Activated CD4-positive, CD25-positive, alpha-beta regulatory T cell (primary cell): ENCODE measurements at places on chromosomes 6 and 20.

- DNase-seq: no peak
These were observed 315.1 kb downstream of the EPHA7 start for GRCh38 chr6:93104195-93104817.

GRCh38 chr6:80647156-80647555 is 540.7 kb downstream of the BCKDHB start:
- no peak for DNase-seq

DNA sequence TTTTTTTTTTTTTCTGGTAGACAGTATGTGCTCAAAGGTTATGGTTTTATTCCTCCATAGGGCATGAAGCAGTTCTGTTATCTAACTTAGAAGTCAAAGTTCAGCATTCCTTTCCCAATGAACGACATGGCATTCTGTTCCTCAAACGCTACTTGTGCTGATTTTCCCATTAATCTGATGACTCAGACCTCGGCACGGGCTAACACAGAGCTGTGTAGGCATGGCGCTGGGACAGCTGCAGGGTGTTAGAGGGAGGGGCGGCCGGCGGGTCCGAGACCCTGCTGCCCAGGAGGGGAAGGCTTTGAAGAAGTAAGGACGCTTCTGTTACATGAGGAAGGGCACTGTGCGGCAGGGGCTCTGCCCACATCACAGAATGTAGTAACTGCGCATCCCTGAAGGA is 93.6 kb upstream of the AGPAT4 start:
- DNase-seq: no peak

DNA sequence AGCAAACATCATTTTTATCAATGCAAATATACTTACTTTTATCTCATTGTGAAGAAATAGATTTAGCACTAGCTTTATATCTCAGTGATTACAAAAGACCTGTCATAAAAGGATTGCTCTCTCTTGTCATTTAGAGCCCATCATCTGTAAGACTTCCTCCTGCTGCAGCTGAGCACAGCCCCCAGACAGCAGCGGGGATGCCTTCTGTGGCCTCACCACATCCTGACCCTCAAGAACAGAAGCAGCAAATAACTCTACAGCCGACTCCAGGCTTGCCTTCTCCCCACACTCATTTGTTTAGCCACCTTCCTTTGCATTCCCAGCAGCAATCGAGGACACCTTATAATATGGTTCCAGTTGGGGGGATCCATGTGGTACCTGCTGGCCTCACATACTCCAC is 127.0 kb upstream of the EDN1 start:
- no peak for DNase-seq

DNA sequence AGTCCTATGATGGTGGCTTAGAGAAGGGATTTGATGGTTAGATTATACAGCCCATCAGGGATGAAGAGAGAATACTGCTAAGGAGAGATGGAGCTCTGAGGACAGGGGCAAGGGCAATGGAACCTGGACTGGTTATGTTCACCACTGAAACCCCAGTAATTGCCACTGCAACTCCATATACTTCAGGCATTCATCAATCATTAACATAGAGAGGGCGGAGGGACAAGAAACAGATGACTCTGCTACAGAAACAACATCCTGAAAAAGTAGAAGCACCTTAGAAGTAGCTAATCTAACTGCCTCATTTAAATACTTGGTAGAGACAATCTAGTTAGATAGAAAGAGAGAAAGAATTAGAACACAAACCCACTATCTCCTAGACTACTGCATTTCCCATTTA is 89.8 kb downstream of the MDN1 start:
- no peak for DNase-seq

GRCh38 chr6:21595285-21596144 is 2.0 kb downstream of the SOX4 start:
- DNase-seq: no peak

GRCh38 chr20:33021879-33022278 is 9.6 kb upstream of the BPIFB6 start:
- no peak for DNase-seq

GRCh38 chr6:150925590-150925928 is 60.1 kb downstream of the MTHFD1L start:
- DNase-seq: no peak

DNA sequence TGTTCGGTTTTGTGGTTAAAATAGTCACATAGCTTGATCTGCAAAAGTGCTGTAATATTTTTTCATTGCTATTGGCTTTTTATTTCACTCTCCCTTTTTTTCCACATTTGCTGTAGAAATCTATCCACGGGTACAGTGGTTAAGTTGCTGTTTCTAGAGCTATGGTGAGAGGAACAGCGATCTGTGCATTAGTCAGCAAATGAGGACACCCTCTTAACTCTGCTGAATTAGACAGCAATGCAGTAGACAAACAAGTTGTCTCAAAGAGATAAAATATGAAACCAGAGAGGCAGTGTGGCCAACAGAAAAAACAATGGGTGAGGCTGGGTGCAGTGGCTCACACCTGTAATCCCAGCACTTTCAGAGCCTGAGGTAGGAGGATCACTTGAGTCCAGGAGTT is 17.6 kb upstream of the SYNJ2 start:
- DNase-seq: no peak

GRCh38 chr6:80183019-80183795 is 76.7 kb downstream of the BCKDHB start:
- DNase-seq: no peak

- no peak for DNase-seq
These were observed 6.8 kb downstream of the FOXF2 start for GRCh38 chr6:1395941-1396908.

DNA sequence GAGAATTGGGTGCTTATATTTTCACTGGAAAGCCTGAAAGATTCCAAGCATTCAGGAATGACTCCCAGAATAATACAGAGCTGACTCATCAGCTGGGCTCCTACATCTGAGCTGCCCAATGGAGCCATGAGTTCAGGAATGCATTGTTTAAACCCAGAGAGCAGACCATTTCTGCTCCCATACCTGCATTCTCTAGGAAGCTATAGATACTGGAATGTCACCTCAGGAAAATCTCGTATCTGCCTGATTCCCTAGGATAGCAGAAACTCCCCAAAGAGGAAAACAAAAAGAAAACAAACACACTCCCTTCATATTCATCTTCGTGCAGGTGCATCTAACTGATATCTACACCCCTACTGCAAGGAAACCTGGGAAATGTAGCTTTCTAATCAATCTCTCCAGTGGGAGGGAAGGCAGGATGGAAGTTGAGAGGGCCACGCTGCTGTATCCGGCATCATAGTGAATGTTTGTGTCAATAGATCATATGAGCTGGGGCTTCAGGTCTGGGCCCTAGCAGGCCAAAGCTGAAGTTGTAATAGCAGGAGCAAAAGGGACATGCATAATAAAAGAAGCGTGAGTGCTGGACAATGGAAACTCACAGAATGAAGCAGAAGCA is 8.2 kb upstream of the SLC2A12 start:
- DNase-seq: no peak

DNA sequence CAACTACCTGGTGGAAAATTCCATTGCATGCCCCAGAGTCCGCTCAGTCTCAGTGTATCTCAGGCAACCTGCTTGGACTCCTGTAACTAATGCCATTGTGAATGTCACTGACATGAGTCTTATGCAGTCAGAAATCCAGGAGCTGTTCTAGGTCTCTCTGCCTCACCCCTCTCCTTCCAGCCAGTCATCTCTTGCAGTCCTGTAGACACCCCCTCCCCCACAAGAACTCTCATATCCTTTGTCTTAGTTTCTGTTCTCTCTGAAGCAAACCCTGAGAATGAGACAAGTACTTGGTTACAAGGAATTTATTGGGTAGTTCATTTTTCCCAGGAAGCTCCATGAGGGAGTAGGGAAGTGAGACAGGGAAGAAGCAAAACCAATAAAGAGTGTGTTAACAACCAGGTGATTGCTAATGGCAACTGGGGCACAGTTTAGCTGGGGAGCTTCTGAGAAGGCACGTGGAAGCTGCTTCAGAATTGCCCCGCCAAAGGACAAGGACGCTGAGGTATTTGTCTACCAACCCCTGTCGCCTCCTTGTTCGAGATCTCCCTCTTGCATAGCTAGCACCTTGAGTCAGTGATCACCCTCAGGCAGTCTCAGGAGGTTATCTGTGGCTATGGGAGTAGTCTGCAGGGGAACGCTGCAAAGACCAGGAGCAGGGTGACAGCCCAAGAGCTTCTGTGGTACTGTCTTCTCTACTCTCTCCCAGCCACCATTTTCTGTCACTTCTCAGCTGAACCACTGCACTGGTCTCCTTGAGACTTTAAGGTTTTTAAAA is 911.4 kb upstream of the FLRT3 start:
- no peak for DNase-seq

DNA sequence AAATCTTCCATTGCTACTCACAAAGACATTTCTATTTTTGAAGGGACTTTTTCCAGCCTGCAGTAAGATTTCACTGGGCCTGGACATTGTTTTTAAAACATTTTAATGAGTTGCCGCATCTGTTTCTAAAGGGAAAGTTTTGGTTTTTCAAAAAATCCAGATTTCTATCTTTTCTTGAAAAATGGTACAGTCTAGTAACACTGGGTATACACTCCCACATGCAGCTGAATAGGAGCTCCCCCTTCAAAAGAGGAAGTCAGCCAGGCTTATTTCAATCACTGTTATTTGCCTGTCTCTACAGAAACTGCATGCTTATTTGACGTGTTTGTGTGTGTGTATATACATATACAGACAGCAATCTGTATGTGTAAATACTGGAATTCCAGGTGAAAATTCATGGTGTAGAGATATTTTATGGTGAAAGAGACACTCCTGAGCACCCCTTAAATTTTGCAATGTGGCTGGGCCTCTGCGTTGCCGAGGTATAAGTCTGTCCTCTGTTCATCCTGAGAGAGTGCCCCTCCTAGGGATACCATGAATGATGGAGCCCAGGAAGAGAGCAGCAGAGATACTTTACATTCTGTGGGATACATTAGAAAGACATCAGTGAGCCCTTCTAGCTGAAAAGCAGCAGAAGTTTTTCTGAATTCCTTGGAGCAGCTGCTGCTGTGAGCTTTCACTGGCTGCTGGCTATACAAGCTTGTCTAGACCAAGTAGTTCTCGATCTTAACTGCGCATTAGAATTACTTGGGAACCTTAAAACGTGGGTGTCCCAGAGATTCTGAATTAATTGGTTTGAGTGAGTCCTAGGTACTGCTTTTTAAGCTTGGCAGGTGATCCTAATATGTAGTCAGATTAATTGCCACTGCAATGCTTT is 12.0 kb upstream of the ABRACL start:
- no peak for DNase-seq

- DNase-seq: no peak
These were observed 83.9 kb upstream of the CEP85L start for GRCh38 chr6:118735320-118735719.
